ENCODE measurements at places on chromosomes 12 and 14.

- no peak for DNase-seq
These were observed 480.7 kb downstream of the TMEM132D start for GRCh38 chr12:129423041-129423580.

GRCh38 chr14:61355892-61356325 is 34.5 kb downstream of the PRKCH start:
- DNase-seq, result peak; percentile 60

DNA sequence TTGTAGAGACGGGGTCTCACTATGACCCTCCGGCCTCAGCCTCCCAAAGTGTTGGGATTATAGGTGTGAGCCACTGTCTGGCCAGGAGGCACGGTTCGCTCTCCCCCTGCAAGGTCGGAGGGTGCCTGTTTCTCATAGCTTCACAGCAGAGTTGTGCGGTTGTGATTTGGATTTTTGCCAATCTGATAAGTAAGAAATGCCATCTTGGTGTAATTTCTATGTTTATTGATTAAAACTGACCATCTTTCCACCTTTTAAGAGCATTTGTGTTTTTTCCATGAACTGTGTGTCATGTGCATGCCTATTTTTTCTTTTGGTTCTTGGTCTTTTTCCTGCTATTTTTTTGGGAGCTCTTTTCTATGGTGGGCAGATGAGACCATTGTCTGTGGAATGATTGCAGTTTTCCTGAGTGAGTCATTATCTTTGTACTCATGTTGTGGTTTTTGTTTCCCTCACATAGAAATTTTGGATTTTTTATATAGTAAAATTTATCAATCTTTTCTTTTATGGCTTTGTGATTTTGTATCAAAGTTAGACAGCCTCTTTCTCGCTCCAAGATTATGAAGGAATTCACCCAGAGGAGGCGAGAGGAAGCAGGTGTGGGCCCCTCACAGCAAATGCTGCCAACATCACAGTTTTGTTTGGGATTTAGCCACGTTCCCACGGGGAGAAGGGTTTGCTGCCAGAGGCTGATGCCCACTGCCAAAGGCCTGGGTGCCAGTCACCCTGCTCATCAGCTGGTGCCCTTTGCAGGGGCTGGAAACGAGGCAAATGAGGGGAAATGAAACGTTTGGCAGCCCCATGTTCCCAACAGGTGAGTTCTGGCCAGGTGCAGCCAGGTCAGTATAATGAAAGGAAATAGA is 47.2 kb downstream of the RFX4 start:
- DNase-seq, result no peak

GRCh38 chr12:58882826-58883225 is 37.5 kb downstream of the LRIG3 start:
- no peak for DNase-seq

DNA sequence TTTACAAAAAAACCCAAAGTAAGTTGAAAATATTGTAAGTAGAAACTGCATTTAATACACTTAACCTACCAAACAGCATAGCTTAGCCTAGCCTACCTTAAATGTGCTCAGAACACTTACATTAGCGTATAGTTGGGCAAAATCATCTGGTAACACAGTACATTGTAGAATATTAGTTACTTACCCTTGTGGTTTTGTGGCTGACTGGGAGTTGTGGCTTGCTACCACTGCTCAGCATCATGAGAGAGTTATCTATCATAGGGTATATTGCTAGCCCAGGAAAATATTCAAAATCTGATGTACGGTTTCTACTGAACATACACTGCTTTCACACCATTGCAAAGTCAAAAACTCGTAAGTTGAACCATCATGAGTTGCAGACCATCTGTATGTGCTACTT is 141.7 kb upstream of the GARIN6 start:
- no peak for DNase-seq

- no peak for DNase-seq
These were observed 75.8 kb upstream of the RIN3 start for GRCh38 chr14:92437729-92438285.

DNA sequence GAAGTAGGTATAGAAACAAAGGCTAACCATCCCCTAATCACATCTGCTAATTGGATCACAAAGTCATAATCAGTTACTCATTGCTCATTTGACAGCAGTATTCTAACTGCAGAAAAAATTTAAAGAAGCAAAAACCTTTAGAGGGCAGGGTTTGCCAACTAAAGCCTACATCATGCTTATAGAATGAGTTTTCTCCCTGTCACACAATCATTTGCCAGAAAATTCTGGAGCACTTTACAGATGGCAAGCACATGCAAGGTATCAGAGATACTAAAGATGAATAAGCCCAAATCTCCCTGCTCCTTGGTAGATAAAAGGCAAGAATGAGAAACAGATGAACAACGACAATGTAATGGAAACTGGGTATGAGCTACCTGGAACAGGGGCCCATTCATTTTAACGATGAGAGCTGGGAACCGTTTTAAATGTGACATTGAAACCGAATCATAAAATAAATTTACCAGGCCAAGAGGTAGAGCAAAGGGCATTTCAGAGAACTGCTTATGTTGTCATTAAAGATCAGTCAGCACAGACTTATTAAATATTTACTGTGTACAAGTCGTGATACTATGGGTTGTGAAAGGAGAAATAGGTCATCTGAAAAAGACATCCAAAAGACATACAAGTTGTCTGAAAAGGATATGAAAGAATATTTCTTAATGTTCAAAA is 211.4 kb upstream of the ABCD2 start:
- DNase-seq, result no peak

GRCh38 chr12:129659961-129660622 is 243.7 kb downstream of the TMEM132D start:
- no peak for DNase-seq

DNA sequence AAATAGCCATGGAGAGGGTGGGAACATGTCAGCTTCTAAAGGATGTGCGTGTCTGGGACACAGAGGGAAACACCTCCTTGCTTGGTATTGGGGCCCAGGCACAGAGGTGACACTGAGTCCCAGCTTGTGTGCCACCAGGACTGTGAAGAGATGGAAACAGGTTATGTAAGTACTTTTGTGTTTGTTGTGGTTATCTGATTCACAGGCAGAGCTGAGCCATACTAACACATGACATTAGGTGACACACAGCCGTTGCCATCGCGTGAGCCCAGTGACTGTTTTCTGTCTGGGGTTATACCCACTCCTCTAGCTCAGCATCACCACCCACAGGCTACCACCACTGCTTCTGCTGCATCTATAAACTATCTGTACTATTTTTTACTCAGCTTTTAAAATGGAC is 12.1 kb upstream of the FLVCR2 start:
- DNase-seq, result no peak

- no peak for DNase-seq
These were observed 29.8 kb downstream of the GPRC5D start for GRCh38 chr12:12922191-12922616.

- no peak for DNase-seq
These were observed 73.6 kb downstream of the SRGAP1 start for GRCh38 chr12:63917864-63918799.

DNA sequence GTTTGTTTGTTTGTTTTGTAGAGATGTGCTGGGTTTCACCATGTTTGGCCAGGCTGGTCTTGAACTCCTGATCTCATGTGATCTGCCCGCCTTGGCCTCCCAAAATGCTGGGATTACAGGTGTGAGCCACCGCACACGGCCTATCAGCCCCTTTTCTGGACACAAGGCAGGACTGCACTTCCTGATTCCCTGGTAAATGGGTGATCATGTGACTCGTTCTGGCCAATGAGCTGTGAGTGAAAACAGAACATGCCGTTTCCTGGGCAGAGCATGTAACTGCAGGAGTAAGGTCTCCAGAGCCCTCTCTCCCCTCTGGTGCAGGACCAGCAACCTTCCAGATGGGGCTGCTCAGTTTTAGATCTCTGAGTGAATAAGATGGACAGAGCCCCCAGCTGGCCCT is 92.7 kb downstream of the ITPK1 start:
- DNase-seq, result no peak

GRCh38 chr14:71469643-71470335 is 462.4 kb upstream of the RGS6 start:
- DNase-seq, result no peak

DNA sequence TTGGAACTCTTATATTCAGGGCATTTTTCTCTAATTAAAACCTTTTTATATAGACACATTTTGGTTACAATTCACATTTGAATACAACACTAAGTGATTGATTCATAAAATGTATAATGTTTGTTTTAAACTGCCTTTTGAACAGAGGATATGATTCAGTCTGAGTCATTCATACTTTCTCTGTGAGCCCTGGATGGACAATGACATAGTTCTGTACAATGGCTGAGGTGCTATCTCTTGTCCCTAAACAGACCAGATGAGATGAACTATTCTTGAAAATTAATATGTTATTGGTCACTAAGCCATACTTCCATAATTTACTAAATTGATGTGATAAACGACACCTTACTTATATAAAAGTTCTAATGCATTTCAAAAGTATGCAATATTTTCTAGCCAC is 199.7 kb upstream of the ATXN7L3B start:
- DNase-seq, result no peak

DNA sequence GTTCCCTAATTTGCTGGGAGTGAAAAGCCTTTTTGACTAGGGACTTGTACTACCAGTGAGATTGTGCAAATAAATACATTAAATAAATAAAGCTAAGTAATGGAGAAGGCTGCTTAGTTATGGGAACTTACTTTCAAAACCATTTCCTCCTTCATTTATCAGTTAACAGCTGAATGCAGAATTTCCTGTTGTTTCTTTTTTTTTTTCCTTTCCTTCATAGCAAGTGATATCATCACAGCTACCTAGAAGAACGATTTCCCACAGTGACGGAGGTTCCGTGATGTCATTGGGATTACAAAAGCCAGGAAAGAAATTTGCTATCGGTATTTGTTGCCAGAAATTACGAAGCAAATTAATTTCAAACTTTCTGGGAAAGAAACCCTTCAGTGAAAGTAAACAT is 42.1 kb upstream of the SOCS2 start:
- no peak for DNase-seq

- DNase-seq, result no peak
These were observed 2.2 kb downstream of the L3HYPDH start for GRCh38 chr14:59481871-59482540.

DNA sequence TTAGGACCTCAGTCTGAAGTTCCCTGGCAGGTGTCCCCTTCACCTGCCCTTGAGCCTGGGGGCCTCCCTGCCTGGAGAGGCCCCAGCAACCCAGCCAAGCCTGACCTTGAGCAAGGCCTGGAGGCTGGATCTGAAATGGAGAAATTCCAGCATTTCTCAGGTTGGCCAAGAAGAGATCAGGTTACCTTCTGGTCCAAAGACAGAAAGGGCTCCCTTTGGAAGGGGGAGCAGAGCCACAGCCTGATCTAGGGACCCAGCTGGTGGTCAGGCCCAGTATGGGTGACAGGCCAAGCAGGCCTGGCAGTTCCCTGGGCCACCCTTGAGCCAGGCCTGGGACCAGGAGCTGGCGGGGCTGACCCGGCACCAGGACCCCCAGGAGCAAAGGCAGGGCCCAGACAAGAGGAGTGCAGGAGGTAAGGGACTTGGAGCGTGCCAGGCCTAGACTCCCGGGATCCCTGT is 82.8 kb downstream of the TNFAIP2 start:
- DNase-seq, result no peak

All from endothelial cell (in vitro differentiated cells).